Skeletal muscle cell (primary cell): ENCODE measurements at places on chromosomes 4 and X.

GRCh38 chr4:164931551-164932324 lies 45.7 kb downstream of the TRIM61 start:
- no peak for DNase-seq

DNA sequence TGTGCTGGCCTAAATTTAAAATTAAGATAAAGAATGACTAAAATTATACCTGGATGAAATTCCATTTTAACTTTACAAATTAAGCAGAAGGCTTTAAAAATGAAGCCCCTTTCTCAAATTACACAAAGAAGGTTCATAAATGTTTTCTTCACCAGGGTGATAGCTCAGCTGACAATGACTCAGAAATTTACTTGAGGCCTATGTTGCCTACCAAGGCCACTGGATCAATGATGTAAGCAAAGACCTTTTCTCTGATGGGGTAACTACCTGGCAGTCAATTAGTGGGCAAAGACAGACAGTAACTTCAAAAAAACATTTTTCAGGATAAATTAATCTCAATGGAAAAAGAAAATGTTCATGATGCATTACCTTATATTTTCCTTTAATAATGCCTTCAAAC lies 23.9 kb upstream of the GPR34 start:
- no peak for DNase-seq

DNA sequence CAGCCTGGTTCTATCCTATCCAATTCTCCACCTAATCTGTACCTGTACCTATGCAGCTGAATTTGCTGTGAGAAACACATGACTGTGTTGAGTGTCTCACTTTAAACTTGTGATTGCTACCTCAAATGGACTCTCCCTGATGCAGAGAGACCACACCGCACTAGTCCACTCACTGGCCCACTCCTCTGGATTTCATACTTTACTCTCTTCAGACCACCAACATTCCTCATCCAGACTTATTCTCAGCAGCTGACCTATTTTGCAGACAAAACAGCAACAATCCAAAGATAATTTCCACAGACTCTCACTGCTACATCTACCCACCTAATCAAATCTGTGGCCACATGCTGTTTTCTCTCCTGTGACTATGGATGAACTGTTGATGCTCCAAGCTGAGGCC lies 45.2 kb downstream of the ACSL4 start:
- no peak for DNase-seq

GRCh38 chr4:108834166-108834834 lies 71.4 kb upstream of the ETNPPL start:
- peak; percentile 82 for DNase-seq

- no peak for DNase-seq
These were observed 6.0 kb downstream of the PALLD start for GRCh38 chr4:168502861-168503260.

- no peak for DNase-seq
These were observed 583.4 kb downstream of the TRAM1L1 start for GRCh38 chr4:116501954-116502353.

- DNase-seq, result no peak
These were observed 69.3 kb downstream of the EGF start for GRCh38 chr4:109981936-109982335.

GRCh38 chr4:90219822-90220221 lies 92.6 kb downstream of the CCSER1 start:
- no peak for DNase-seq

DNA sequence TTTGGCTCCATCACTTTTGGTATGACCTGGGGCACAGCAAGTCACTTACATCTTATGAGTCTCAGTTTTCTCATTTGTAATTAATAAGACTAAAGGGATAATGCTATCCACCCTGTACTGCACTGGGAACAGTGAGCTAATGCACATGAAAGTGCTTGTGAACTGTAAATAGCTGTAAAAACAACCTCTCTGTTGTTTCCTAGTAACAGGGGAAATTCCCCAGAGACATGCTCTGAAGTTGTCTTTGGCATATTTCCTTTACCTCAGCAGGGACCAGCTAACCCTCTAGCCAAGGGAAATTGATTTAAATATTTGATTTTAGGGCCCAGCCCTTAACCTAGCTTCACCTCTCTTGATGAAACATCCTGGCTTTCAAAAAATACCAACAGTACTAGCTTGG lies 6.1 kb upstream of the CYSLTR1 start:
- no peak for DNase-seq

GRCh38 chrX:123088930-123089329 lies 95.1 kb upstream of the GRIA3 start:
- DNase-seq, result no peak

- DNase-seq, result no peak
These were observed 610.4 kb downstream of the BCOR start for GRCh38 chrX:39487166-39487968.

- DNase-seq, result no peak
These were observed at the start of gene FRMPD3 for GRCh38 chrX:107448998-107449835. Gene FRMPD3 (plus strand): TSS chrX:107449652. CDS start chrX:107526589, 76,937 bp downstream.

DNA sequence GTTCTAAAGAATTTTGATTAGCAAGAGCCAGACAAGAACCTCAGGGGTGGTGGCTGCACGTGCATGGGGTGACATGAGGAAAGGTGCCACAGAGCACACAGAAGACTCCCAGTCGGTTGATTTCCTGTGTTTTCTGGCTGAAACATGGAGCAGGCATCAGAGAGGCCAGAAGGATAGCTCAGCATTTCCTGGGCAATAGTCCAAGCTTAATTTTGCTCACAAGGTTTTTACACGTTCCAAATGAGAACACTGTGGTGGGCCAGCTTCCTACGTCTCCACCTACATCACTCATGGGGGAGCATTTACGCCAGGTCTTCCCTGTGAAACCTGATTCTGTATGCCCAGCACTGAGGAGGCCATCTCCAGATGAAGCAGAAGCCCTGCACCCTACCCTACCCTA lies 212.5 kb upstream of the CLNK start:
- DNase-seq, result no peak

- DNase-seq, result no peak
These were observed 277.8 kb downstream of the SPOCK3 start for GRCh38 chr4:166956484-166956883.

DNA sequence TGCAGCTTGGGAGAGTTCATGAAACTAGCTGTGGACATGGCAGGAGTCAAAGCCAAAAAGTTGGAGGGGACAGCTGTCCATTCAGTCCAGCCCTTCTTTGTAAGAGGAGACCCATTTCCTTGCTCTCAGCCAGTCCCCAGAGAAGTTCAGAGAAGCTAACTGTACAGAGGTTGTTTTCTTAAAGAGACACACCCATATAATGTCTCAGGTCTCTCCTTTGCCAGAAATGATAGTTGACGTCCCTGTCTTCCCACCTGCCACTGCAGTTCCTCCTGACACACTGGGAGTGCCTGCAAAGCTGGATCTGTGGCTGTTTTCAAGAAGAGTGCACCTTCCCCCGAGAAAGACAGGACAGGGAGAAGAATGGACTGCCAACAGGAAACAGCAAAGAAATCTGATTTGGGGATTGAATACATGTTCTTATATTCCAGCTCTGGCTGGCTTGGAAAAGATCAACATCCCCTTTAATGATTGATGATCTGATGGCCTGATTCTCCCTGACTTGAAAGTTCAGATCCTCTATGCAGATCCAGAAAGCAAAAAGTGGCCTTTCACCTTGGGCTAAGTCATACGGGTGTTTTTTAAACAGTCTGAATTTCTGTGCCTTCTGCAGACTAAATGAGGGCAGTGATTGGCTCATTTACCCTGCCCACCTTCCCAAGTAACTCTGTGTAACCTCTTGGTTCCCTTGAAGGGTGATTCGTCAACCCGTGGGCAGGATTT lies 87.2 kb downstream of the MAOA start:
- no peak for DNase-seq

DNA sequence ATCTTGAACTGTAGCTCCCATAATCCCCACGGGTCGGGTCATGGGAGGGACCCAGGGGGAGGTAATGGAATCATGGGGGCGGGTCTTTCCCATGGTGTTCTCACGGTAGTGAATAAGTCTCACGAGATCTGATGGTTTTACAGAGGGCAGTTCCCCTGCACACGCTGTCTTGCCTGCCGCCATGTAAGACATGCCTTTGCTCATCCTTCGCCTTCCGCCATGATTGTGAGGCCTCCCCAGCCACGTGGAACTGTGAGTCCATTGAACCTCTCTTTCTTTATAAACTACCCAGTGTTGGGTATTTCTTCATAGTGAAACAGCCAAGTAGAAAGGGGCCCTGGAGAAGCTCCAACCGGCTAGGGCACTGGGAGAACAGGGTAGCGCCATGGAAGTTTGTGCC lies 12.3 kb downstream of the CTAG1A start:
- no peak for DNase-seq

GRCh38 chr4:93030670-93031069 lies 726.9 kb downstream of the GRID2 start:
- no peak for DNase-seq

DNA sequence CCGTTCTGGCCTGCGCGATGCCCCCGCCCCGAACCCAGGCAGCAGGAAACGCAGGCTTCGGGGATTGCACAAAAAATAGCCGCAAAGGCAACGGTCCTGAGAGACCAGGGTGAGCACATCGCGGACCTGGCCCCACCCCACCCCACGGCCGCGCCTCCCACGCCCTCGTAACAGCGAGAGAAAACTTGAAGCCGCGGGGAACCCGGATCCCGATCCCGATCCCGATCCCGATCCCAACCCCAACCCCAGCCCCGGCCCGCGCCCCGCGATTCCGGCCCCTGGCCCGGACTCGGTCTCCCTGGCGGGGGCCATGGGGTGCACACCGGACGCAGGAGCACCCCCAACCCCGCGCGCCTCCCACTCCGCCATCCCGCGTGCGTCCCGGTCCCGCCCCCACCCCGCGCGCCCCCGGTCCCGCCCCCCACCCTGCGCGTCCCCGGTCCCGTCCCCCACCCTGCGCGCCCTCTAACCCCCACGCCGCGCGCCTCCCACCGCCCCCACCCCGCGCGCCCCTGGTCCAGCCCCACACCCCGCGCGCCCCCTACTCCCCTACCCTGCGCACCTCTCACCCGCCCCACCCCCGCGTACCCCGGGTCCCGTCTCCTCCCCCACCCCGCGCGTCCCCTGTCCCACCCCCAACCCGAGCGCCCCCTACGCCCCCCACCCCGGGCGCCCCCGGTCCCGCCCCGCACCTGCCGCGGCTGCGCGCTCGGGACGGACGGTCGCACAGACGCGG lies 29.0 kb downstream of the NOP14 start:
- DNase-seq, result no peak

DNA sequence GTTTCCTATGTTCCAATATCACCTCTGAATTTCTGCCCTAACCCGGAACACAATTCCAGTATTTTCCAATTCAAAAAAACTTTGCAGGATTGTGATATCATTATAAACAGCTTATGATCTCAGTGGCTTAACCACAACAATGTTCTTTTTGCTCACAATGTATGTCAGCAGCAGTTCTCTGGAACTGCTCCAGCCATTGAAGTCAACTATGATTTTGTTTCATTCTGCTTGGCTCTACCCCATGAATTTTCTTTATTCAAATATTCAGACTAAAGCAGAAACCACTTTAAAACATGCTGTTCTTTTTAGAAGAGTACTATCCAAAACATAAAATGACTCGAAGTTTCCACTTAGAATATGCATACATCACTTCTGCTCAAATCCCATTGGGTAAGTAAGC lies 1611.1 kb downstream of the ARAP2 start:
- DNase-seq, result peak; percentile 60

DNA sequence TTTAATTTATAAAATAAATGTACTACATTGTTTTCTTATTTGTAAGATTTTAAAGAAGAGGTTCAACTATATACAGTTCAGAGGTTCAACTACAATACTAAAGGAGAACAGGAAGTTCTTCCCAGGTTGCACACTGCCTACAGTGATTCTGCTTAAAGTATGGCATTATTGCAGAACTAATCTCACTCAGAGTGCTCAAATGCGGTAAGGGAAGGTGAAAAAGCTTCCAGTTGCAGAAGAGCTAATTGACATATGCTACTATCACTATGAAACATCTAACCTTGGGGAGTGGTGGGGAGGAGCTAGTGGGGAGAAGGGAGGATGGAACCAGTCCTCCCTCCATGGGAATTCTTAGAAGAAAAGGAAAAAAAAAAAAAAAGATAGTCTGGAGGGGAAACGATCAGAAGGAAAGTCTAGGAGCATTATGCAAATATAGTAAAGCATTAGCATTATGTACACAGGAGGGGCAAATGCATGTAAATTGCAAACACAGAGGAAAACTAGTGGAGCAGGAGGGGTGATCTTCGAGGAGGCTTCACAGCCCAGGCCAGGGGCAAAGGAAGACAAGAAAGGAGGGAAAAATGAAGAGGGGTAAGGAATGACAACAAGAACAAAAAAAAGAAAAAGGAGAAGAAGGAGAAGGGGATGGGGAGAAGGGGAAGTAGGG lies 32.0 kb upstream of the MMAA start:
- no peak for DNase-seq

GRCh38 chr4:129144755-129145206 lies 48.8 kb downstream of the C4orf33 start:
- peak; percentile 14 for DNase-seq

- DNase-seq, result no peak
These were observed 24.3 kb upstream of the TSPAN5 start for GRCh38 chr4:98682719-98683118.

DNA sequence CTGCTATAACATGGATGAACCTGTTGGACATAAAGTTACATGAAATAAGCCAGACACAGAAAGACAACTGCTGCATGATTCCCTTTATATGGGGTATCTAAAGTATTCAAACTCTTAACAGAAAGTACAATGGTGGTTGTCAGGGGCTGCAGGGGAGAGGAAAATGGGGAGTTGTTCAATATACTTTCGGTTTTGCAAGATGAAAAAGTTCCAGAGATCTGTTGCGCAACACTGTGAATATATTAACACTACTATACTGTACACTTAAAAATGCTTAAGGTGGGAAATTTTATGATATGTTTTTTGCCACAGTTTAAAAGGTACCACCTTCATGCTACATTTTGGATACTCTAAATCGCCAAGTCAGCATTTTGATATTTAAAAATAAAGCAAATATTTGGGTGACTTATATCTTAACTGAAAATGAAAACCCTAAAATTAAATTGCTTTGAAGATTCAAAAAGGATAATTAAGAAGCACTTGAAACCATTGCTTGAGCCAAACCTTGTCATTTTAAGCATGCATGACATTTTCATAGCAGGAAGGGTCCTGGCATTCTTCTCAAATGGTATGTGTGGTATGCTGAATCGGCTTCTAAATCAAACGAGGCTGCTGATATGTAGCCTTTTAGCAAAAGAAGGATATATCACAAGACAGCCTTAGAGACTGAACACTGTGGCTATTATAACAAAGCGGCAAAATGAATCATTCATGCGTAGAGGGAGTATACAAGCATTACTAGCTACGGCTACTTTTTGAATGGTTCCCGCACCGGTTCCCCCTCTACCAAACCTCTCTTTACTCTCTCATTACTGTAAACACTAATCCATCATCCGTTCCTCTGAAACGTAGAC lies 607.1 kb upstream of the DIPK2B start:
- DNase-seq, result no peak

- no peak for DNase-seq
These were observed 20.0 kb downstream of the CLDN22 start for GRCh38 chr4:183300070-183300469.
